ENCODE measurements at places on chromosomes 5 and 9.

- peak; percentile 37 for DNase-seq
Measured at GRCh38 chr5:138466900-138467710, 1.8 kb downstream of the EGR1 start.

- DNase-seq = no peak
Measured at GRCh38 chr9:127814619-127815511, 12.2 kb downstream of the FPGS start.

DNA sequence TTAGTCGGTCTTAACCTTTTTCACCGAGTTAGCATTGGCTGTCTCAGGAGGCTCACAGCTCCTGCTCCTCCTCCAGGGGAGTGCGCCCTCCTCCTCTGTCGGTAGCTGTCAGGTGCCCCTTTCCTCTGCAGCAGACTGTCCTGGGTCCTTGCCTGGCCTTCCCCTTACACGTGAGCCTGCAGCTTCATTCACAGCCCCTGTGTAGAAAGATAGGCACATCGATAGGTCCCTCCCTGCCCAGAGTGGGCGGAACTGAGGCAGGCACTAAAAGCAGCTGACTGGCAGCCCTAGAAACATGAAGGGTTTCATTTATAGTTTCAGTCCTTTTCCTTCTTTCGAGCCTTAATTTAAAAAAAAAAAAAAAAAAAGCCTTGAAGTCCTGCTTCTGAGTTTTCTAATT lies 17.2 kb downstream of the TENT4A start:
- no peak for DNase-seq

GRCh38 chr9:11194246-11194645 lies 581.4 kb upstream of the PTPRD start:
- no peak for DNase-seq

DNA sequence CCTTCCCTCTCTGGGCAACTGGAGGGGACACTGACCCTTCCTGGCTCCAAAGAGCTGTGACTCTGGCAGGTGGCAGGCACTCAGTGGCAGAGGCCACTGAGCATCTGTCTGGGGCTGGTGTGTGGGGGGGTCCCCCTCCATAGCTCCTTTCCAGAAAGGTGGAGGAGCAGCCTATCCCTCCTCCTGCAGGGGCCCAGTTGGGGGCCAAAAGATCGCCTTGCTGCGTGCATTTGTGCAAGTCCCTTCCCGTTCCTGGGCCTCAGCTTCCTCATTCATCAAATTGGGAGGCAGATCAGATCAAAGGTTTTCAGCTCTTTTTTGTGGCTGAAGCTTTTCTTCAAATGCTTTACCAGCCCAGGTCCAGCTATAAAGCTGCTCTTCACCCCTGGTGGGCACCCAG lies 77.7 kb downstream of the NTNG2 start:
- DNase-seq = no peak

DNA sequence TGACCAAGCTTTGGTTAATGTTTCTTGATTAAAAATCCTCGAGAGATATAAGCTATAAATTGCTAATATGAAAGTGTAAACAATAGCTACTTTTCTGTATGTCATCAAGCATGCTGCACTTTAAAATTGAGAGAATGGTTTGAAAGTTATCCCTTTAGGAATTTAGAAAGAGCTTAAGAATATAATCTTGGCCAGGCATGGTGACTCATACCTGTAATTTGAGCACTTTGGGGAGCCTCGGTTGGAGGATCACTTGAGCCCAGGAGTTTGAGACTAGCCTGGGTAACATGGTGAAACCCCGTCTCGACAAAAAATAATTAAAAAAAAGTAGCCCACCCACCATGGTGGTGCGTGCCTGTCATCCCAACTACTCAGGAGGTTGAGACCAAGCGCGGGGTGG lies 12.2 kb upstream of the MROH2B start:
- DNase-seq = no peak

DNA sequence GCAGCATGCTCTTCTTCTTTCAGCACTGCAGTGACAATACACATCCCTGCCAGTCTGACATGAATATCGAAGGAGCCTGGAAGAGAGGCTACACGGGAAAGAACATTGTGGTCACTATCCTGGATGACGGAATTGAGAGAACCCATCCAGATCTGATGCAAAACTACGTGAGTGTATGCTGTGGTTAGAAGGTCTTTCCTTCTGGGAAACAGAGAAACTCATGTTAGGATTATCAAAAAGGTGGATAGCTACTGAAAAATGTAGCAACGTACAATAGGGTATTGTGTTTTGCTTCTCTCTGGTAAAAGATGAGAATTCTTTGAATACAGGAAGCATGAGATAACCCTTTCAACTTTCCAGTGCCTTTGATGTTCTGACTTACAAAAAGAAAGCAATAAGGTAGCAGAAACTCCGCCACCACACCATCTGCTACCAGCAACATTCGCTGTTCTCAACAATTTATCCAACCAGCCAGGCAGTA lies 133.3 kb downstream of the PCSK5 start:
- no peak for DNase-seq

DNA sequence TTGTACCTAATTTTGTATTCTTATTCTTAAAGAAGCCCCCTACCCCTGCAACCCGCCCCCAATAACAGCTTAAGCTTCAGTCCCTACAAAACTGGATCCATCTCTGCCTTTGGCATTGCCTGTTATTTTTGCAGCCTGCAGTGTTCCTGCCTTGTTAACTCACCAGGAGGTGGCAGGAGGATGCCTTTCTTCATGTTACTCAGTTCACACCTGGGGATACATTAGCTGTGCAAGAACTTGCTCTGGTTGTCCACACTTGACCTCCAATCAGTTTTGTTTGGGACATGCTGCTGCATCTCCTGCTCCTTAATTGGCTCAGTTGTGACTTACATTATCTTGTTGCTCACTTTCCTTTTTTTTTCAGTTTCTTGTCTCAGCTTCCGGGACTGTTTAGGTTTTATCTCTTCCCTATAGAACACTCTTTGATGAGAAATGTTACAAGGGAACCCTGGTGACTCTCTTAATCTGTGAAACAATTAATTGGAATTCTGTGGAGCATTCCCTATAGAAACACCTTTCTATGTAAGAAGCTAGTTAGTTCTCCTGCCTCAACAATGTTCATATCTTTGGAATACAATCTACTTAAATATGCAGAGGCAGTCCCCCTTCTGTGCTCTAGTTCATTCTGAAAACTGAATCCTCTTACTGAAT lies 467.7 kb upstream of the ACO1 start:
- DNase-seq = no peak

- no peak for DNase-seq
Measured at GRCh38 chr5:152511531-152512132, 106.6 kb upstream of the NMUR2 start.

GRCh38 chr9:125549891-125550885 lies 156.8 kb downstream of the MAPKAP1 start:
- DNase-seq = no peak

DNA sequence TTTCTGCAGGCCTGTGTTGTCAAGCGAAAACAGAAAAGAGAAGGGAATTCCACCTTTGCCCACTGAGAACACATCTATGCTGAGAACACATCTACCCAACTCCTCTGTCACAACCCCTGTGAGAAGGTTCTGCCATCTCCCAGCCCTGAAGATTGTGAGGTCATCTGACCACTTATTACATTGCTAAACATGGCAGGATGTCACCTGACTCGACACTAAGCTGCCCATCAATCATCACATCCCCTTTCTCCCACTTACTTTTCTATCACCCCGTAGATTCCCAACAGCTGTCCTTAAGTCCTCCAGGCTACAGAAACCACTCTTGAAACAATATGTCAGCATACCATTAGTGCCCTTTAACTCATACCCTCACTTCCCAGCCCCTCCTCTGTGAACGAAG lies 64.2 kb upstream of the PRSS3 start:
- DNase-seq = no peak

DNA sequence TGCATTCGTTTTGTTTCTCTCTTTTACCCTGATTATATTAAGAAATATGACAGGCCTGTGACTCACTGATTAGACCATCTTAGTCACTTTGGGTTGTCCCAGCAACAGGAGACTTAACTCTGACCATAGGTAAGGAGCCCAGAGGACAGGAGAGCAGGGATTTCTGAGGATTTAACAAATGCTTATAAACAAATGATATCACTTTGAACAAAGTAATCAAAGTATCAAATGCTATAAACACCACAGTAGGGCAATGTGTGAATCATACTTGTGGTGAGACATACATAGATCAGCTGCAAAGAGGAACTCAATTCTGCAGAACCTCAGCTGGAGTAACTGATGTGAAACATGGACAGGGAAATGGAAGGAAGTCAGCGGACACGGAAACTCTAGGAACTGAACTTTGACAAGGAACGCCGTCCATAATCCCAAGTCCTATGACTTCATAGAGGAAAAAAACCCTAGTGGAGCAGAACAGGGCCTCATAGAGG lies 190.6 kb upstream of the MSX2 start:
- no peak for DNase-seq

DNA sequence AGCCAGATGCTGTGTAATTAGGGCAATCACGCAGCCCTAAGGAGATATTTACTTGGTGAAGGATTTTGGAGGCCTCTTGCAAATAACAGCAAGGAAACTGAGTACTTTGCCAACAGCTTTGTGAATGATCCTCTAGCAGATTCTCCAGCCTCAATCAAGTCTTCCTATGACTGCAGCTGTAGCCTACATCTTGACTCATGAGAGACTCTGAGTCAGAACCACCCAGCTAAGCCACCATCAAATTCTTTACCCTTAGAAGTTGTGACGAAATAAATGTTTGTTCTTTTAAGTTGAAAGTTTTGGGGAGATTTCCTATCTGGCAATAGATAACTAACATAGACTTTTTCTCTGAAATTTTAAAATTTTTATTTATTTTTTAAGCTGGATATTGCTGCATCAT lies 237.6 kb upstream of the CCNH start:
- no peak for DNase-seq

- no peak for DNase-seq
Measured at GRCh38 chr5:132429463-132430440, 60.2 kb downstream of the SLC22A5 start.

GRCh38 chr9:121222524-121223171 lies 21.0 kb upstream of the RAB14 start:
- DNase-seq = no peak

- no peak for DNase-seq
Measured at GRCh38 chr9:4923580-4924544, 61.2 kb upstream of the JAK2 start.

DNA sequence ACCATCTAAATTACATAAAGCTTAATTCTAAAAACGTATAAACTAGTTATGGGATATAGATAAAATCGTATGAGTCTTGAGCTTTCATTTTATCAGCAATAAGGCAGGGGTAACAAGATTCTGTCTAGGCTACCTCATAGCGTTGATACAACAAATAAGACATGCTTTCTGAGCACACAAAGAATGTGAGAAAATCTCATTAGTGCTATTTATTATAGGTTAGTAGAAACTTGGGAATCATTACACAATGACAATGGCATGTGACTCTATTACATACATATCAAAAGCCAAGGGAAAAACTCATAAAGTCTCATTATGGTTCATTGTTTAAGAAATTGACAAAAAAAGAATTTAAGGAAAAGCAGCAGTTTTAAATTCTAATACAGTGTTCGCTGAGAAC lies 448.6 kb downstream of the PLK2 start:
- DNase-seq = no peak

DNA sequence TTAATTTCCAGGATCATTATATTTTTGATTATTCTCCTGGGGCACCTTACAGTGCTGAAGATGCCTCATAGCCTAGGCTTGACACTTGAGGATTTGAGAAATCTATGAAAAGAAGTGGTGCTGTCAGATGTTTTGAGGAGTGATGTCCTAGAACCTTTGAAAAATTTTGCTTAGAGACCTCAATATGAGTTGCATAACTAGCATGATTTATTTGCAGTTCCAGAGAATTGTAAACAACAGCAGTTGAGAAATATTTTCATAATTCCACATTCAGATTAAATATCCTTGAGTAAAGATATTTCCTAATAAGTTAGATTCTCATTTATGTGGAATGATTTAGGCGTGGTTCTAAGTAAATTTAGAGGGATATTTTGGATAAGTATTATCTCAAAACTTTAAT lies 225.8 kb downstream of the ADAMTSL1 start:
- DNase-seq = no peak

DNA sequence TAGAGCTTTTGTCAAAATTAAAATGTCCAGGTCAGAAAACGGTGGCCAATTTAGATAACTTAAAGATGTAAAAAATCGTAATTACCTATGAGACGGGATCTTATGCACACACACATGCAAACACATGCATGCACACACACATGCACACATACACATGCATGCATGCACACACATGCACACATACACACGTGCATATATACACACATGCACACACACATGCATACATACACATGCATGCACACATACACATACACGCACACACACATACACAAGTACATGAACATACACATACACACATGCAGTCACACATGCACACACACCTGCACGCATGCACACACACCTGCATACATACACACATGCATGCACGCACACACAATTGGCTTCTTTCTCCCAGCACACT lies 362.0 kb downstream of the IRX1 start:
- no peak for DNase-seq

- peak; percentile 66 for DNase-seq
Measured at GRCh38 chr9:131762356-131762932, 22.6 kb upstream of the RAPGEF1 start.

DNA sequence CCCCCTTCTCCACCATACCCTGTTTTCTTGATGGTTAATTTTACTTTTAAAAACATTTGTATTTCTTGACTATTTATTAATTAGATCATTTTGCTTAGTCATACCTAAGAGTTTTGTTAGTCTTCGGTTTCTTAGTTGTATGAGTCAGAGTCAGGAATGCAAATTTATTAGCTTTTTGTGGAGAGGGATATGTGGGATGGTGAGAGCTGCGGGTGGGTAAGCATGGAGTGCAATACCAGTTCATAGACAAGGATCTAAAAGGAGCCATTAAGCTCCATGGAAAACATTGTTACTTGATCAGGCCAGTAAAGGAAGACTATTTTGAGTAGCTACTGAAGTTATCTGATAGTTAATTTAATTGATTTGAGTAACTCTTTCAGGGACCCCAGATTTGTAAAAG lies 77.5 kb downstream of the ZSWIM6 start:
- DNase-seq = no peak

GRCh38 chr9:27426511-27427271 lies 97.4 kb upstream of the IFNK start:
- no peak for DNase-seq

GRCh38 chr5:169934990-169935389 lies 45.3 kb downstream of the INSYN2B start:
- DNase-seq = no peak

GRCh38 chr5:81530919-81531318 lies 137.0 kb upstream of the ACOT12 start:
- DNase-seq = no peak

DNA sequence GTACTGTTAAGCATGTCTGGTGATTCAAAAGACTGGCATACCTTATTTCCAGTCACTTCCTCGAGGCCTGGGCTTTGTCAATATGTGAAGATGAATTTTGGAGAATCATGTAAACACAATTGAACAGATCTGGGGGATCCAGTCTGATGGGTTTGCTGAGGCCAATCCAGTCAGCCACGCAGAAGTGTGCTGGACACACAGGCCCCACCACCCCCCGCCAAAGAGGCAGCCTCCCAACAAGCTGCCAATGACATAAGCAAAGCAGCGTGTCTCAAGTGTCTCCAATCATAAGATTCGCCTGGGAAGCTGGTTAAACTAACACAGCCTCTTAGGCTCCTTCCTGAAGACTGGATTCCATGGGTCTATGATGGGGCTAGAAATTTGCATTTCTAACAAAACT lies 192.9 kb upstream of the KLF9 start:
- DNase-seq = no peak

All from stimulated activated CD8-positive, alpha-beta memory T cell treated with anti-CD3 and anti-CD28 coated beads, Interleukin-7, amount 100 ng/mL, for 1 hour (primary cell).